ENCODE measurements at places on chromosomes 11 and 22.

DNA sequence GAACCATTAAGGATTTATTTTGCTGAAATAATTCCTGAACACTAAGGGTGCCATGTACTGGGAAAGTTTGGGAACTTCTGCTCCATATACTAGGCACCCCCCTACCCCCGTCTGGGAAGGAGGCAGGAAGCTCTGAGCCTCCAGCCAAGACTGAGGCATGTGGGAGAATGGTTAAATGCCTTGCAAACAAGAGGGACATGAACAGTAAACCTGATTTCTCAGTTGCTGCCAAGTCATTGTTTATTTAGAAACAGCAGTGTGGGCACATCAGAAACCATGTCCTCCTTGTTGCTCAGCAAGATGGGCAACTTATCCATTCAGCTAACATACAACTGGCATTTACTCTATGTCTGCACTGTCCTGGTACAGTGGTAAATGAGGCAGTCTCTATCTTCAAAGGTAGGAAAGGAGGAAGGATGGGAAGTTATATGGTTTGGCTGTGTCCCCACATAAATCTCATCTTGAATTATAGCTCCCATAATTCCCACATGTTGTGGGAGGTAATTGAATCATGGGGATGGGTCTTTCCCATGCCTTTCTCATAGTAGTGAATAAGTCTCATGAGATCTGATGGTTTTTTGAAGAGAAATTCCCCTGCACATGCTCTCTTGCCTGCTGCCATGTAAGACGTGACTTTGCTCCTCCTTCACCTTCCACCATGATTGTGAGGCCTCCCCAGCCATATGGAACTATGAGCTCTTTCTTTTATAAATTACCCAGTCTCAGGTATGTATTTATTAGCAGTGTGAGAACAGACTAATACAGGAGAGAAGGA, 459.1 kb downstream of the MIAT start:
- DNase-seq: no peak

- DNase-seq: no peak
Measured at GRCh38 chr11:110069158-110069737, 23.9 kb upstream of the ZC3H12C start.

GRCh38 chr11:3710485-3711259, 39.5 kb upstream of the CHRNA10 start:
- no peak for DNase-seq

DNA sequence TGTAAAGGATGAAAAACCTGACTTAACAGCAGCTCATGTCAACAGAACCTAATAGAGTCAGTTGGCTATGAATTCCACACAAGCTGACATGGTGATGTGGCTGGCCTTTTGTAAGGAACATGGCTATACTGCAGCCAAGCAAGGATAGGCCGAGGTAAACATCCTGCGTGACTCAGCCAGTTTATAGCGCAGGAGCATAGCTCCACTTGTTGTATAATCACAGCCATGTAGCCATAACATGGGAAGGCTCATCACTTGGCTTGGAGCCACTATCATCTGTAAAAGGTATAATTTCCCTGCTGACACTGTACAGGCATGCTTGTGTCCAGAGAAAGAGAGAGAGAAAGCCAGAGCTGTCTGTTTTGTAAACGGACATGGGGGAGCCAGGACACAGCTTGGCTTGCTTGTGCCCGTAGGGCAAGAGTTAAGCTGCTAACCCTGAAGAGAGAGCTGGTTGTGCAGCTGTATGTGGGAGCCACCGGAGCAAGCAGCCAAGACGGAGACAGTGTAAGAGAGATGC, 104.4 kb upstream of the PLET1 start:
- no peak for DNase-seq

DNA sequence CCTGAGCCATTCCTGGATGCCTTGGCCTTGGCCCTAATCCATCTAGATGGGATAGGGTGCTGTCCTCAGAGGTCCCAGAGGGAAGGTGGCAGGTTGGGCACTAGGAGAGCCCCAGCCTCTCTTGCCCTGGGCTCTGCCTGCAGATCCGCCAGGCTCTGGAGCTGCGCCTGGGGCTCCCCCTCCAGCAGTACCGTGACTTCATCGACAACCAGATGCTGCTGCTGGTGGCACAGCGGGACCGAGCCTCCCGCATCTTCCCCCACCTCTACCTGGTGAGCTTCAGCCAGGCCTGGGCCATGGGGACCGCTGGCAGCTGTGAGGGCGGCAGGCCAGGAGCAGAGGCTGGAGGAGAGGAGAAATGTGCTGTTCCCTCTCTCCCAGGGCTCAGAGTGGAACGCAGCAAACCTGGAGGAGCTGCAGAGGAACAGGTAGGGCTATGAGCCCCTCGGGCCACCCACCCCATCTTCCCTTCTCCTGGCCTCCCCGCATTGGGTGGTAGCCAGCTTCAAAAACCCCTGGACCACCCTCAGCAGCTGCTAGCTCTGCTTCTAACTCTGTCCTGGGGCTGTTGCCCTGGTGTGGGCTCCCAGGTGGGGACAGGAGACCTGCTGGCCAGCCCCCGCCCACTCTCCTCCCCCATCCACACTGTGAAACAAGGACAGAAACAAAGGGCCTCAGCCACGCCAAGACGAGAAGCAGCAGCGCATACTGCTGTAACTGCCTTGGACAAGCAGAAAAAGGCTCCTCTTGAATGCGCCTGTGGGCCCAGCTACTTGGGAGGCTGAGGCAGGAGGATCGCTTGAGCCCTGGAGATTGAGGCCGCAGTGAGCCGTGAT, 4.9 kb downstream of the SSH3 start:
- DNase-seq: no peak

GRCh38 chr11:64502634-64503033, 88.4 kb upstream of the SLC22A12 start:
- DNase-seq: no peak

DNA sequence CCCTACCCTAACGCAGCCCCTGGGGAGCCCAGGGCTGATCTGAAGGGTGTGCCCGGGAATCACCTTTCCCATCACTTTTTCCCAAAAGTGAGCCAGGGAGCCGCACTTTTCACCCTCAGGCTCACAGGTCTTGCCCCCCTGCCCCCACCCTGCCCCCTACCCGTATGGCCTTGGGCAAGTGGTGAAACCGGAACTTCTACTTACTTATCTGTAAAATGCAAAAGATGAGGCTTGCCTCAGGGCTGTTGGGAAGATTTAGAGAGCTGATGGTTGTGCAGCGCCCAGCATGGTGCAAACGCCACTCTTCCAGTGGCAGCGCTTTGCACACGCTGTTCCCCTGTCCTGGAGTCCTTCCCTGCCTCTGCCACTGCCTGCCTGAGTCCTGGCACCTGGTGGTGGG, 8.0 kb downstream of the SYT12 start:
- no peak for DNase-seq

DNA sequence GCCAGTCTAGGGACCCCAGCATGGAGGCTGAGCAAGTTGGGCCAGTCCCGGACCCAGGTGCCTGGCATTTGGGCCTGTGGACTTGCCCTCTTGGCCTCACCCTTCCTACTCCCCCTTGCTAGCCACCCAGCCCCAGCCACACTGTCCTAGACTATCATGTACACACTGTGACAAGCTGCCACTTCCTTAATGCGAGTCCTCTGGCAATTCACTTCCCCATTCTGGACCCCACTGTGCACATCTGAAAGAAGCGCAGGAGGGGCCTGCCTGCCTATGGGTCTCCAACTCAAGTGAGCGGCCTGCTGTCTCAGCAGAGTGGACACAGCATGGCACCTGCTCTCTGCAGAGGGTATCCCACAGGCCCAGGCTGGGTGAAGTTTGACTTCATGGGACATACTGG, 68.5 kb upstream of the LMO1 start:
- DNase-seq: no peak

DNA sequence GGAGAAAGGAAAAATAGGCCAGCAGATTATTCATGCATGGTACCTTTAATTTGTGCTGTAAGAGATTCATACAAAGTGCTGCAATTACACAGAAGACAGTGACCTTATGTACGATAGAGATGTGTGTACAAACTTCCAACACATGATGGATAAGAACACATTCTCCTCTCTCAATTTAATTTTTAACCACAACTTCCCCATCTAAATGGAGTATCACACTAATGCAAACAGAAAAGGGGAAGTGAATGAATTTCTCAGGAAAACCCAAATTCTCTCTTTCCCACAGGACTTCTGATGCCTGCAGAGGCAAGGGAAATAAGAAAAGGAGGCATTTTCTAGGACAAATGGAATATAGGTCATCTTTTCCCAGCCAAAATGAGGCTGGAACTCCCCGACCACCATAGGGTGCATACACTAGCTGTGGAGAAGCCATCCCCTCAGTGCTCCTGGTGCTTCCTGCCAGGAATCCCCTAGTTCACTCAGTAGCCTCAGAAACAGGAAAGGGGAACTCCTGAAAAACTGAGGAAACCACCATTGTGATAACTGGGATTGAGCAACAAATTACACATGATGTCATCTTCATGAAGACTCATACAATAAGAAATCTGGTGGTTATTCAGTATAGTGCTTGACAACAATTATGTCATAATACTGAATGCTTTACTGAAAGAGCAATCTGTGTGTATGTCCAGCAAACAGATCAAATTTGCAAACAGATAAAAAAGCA, 22.4 kb downstream of the MMP10 start:
- DNase-seq: no peak

DNA sequence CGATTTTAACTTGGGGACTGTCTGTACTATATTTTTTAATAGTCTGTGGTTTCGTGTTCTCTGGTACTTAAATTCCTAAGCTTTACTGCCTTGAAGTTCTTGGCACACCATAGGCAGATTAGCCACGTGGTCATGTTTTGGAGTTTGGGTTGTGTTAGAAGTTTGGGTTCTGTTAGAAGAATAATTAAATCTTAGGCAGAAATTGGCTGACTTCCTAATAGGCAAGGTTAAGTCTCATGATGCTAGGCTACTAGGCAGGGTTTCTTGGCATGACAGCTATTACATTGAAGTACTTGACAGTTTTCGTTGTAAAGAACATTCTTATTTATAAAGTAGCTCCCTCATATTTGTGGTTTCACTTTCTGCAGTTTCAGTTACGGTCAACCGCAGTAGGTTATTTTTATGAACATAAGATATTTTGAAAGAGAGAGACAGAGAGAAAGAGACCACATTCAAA, 30.0 kb upstream of the MMP7 start:
- no peak for DNase-seq

DNA sequence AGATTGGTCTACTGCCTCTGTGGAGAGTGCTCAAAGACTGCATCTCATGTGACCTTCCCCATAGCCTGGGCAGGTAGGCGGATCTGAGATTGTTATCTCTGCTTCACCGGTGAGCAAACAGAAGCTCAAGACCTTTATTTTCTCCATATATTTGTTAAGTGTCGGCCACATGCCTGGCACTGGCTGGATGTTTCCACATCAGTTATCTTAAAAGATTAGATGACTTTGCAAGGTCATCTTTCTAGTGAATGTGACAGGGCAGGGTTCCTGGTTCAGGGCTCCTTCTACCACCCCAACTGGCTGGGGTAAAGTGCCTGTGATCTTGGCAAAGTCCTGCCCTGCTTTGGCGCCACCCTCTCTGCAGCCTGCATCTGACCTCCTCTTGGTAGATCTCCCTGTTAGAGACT, 125.0 kb downstream of the CCDC81 start:
- DNase-seq: no peak

DNA sequence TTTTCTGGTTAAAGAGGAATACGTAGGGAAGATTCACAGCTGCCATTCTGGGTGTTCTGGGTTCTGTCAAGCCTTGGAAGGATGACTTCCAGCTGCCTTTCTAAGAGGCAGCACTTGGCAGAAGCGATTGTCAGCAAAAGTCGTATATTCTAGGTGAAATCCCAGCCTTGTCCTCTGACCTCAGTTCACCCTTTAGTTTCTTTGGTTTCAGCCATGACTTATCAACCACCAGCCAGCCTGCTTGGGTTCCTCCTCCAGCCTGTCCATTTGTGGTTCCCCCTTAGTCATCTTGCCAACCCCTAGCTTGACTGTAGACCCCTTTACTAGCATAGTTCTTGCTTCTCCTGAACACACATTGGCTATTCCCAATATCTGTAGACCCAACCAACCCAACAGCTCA, 102.3 kb upstream of the CD44 start:
- DNase-seq: no peak

GRCh38 chr22:44407987-44408828, 89.8 kb downstream of the RTL6 start:
- DNase-seq: no peak

All from stimulated activated CD4-positive, alpha-beta T cell treated with anti-CD3 and anti-CD28 coated beads, Interleukin-15, amount 100 ng/mL, for 1 hour (primary cell).